ENCODE measurements at places on chromosomes 3 and 15.

GRCh38 chr3:85162905-85163304 lies 204.1 kb downstream of the CADM2 start:
- no peak for DNase-seq

DNA sequence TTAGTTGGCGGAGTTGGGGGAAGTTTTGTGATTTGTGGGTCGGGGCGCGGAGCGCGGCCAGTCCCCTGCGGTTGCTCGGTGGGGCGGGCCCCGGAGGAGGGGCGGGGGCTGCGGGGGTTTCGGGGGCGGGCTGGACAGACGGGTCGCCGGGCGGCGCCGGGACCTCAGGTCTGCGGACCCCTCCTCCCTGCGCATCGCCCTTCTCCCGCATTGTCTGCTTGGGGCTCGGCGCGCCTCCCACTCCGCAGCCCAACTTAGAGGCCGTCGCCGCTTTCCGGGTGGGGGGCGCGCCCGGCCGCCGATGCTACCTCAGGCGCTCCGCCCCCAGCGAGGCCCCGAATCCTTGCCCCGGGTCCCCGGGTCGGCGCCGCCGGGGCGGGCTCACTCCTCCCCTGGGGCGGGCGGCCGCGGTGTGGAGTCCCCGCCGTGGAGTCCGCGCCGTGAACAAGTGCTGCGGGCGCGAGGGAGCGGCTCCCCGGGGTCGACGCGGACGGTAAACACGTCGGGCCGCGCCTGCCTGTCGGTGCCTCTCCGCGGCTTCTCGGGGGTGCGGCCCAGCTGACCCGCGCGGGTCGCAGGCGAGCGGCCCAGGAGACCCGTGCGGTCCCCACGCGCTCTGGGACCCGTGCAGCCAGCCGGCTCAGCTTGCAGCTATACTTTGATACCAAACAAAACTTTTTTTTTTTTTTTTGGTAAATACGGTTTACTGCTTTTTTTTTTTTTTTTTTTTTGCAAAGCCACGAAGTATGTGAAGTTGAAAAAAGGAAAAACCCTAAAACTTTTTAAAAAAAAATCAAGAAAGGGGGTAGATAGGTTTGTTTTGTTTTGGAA lies 624 bp downstream of the AKAP13 start:
- DNase-seq = no peak

- no peak for DNase-seq
Observed at GRCh38 chr3:161770484-161771386, 274.1 kb downstream of the OTOL1 start.

DNA sequence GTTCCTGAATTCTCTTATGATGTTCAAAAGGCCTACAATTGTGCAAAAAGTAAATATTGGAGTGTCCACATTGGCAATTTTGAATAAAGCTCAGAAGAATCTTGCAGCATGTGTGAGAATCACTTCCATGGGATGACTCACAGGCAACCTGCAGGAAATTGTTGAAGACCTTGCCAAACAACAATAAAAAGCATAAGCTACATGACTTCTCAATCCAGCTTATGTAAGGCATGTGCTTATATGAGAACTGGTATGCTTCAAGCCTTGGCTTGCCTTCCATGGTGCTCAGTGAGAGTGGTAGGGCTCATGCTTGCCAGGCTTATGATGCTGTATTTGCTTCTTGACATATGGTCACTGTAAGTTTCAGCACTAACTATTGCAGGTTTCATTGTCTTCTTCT lies 18.4 kb upstream of the BCHE start:
- no peak for DNase-seq

DNA sequence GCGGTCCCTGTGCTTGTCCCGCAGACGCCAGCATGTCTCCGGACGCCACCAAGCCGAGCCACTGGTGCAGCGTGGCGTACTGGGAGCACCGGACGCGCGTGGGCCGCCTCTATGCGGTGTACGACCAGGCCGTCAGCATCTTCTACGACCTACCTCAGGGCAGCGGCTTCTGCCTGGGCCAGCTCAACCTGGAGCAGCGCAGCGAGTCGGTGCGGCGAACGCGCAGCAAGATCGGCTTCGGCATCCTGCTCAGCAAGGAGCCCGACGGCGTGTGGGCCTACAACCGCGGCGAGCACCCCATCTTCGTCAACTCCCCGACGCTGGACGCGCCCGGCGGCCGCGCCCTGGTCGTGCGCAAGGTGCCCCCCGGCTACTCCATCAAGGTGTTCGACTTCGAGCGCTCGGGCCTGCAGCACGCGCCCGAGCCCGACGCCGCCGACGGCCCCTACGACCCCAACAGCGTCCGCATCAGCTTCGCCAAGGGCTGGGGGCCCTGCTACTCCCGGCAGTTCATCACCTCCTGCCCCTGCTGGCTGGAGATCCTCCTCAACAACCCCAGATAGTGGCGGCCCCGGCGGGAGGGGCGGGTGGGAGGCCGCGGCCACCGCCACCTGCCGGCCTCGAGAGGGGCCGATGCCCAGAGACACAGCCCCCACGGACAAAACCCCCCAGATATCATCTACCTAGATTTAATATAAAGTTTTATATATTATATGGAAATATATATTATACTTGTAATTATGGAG lies 79.1 kb downstream of the SMAD6 start:
- no peak for DNase-seq

- DNase-seq = no peak
Observed at GRCh38 chr15:51856714-51857380, 27.4 kb downstream of the TMOD3 start.

DNA sequence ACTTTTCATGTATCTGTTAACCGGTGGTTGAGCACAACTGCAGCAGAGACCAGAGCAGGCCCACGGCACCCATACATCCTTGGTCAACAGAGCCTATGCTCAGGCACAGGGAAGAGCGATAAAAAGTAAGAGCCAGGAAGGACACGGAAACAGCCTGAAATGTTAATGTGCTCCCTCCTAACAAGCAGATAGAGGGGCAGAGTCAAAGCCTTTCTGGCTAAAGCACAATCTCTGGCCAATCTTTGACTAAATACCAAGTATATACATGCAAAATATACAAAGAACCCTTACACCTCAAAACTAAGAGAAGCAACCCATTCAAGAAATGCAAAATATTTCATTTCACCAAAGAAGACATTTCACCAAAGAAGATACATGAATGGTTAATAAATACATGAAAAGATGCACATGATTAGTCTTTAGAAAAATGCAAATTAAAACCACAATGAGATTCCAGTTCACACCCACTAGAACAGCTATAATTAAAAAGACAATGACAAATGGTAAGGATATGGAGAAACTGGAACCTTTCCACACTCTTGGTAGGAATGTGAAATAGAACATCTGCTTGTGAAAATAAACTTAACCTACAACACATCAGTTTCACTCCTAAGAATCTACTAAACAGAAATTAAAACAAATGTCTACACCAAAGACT lies 88.0 kb downstream of the OSBPL10 start:
- no peak for DNase-seq

DNA sequence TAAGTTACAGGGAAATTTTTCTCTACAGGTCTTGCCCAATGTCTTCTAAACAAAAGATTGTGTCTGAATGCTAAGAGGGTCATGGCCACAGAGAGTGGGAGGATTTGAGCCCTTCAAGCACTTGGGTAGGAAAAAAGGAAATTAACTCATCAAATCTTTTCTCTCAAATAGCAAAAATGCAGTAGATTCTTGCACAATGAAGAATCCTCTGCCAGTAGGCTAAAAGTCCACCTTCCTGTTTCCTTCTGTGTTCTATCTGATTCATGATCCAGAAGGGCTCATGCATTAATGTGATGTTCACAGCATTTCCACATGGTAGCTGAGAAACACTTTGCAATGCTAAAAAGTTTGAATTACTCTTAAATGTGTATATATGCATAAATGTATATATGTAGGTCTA lies 177.1 kb downstream of the CD47 start:
- DNase-seq = no peak

DNA sequence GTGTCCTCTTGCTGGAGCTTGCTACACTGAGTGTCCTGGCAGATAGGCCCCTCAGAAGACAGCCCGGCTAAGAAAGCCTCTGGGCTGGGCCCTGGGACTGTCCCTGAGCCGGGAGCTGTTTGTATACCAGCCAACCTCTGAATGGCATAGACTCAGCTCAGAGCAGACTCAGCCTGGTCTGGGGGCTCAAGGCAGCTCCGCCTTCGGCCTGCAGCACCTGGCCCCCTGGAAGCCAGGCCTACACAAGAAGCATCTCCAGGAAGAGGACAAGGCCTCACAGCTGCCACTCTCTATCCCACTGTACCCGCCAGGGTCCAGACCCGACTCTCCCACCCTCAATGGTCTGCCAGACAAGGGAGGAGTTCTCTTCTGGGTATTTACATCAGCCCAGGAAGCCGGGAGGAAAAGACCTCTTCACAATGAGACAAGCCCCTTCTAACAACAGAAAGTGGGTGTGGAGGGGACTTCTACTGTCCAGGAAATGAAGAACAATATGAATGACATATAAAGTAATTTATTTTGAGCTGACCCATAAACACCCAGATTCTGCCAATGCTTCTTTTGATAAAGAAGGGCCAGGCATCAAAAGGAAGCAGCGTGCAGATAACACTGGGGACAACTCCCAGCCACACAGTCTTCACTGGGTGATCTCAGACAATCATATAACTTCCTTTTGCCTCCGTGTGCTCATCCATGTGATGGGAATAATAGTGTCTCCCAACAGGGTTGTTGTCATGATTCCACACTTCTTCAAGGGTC lies 110.2 kb downstream of the TPRA1 start:
- DNase-seq = no peak

- DNase-seq = no peak
Observed at GRCh38 chr15:63891768-63892133, 58.0 kb upstream of the HERC1 start.

DNA sequence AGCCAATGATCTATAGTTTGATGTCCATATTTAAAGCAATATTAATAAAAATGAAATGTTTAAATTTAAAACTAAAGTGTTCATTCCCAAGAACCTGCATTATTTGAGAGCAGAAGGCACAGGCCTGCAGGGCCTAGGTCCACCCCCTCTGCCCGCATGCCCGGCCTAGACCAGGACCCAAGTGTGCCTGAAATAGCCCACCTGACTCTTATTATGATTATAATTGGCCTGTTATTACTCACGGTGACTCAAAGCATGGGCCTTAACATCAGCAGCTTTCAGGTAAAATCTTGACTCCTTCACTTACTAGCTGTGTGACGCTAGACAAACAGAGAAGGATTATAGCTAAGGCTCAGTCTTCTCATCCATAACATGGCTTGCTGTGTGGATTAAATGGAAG lies 128.8 kb downstream of the PLCL2 start:
- DNase-seq = no peak

GRCh38 chr3:48180531-48181253 lies 7.5 kb downstream of the CDC25A start:
- DNase-seq = no peak

DNA sequence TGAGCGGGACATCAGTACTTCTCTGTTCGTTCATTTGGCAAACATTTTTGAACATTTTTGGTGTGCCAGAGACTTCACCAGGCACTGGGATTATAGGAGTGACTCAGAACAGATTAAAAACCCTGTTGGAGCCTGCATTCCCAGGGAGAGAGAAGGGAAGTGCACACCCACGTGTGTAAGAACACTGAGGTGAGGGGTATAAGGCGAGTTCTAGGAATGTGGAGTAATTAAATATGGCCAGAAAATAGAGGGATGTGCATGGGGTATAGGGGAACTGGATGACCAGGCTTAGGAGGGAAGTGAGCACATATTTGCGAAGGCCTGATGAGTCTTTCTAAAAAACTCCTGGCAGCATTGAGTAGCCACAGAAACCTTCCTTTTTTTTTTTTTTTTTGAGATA lies 401.2 kb upstream of the C2CD4B start:
- DNase-seq = no peak

Data from stimulated activated CD4-positive, alpha-beta T cell treated with anti-CD3 and anti-CD28 coated beads, Interleukin-1b, Interleukin-23, amount 100 ng/mL, for 1 hour (primary cell).